Keratinocyte (primary cell): ENCODE measurements at places on chromosomes 2 and 18. TPM values are rescaled to one million over a fixed set of nuclear protein-coding genes. Genes with fewer than 3 reads are reported as not detected.
A peak's percentile ranks its signal among the peaks of the same experiment; 100 is the strongest.

GRCh38 chr18:73164430-73164829 lies 296.6 kb upstream of the NETO1 start:
- peaks cover 4% of the 10 kb centered on the region for H3K4me1 ChIP-seq
- no peaks in the 10 kb centered on the region for H3K36me3 ChIP-seq
- no peak overlapping the region for H3K27ac ChIP-seq
- no peaks in the 10 kb centered on the region for H3K27me3 ChIP-seq

GRCh38 chr2:72973566-72974435 lies 56.5 kb downstream of the EMX1 start:
- H3K4me3 ChIP-seq, result no peak overlapping the region
- no peaks in the 10 kb centered on the region for H3K4me1 ChIP-seq
- DNase-seq, result peak; percentile 11
- H3K36me3 ChIP-seq, result peaks cover 1% of the 10 kb centered on the region
- no peak overlapping the region for H3K27ac ChIP-seq
- H3K27me3 ChIP-seq, result no peaks in the 10 kb centered on the region

GRCh38 chr2:64298161-64298560 lies 153.9 kb upstream of the PELI1 start:
- DNase-seq, result no peak
- no peak overlapping the region for H3K27ac ChIP-seq
- no peaks in the 10 kb centered on the region for H3K36me3 ChIP-seq
- peaks cover 5% of the 10 kb centered on the region for H3K27me3 ChIP-seq
- no peaks in the 10 kb centered on the region for H3K4me1 ChIP-seq

GRCh38 chr2:175935289-175936181 lies 66.5 kb downstream of the LNPK start:
- H3K4me1 ChIP-seq, result peaks cover 7% of the 10 kb centered on the region
- H3K27ac ChIP-seq, result no peak overlapping the region
- H3K4me3 ChIP-seq, result no peak overlapping the region

GRCh38 chr2:191126386-191127085 lies 24.3 kb downstream of the STAT4 start:
- no peak for DNase-seq
- H3K36me3 ChIP-seq, result no peaks in the 10 kb centered on the region
- H3K27me3 ChIP-seq, result no peaks in the 10 kb centered on the region
- H3K4me3 ChIP-seq, result no peak overlapping the region

DNA sequence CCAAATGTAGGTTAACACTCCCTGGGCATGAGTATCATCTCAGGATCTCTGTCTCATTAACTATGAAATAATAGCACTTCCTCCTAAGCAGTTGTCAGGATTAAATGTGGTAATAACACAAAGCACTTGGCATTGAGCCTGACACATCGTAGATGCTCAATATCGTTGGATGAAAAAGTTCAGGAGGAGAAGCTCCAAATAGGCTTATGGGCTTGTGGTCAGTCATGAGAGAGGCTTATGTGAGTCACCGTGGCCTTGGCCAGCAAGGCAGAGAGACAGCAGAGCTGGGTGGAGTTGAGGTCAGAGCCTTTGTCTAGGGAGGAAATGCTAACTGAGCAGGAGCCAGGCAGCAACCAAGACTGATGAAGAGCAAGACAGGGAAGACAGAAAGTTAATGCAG lies 68.3 kb upstream of the PPM1B start:
- no peak for DNase-seq
- no peak overlapping the region for H3K27ac ChIP-seq
- no peaks in the 10 kb centered on the region for H3K36me3 ChIP-seq
- H3K27me3 ChIP-seq, result no peaks in the 10 kb centered on the region

DNA sequence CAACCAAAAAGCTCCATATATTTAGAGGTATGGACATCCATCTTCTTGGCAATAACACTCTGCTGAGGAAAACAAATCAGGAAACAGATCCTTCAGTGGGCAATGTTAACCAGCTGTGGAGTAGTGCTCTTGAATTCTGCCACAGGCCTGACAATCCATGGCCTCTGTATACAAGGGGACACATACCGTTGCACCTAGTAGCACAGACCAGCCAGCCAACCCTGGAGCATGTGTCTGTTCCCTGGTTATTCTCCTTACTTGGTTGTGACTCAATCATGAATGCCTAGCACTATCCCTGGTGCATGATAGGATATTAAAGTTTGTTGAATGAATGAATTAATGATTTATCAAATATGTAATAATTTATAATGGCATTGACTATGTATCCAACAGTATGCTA lies 261.4 kb upstream of the MGAT5 start:
- no peaks in the 10 kb centered on the region for H3K36me3 ChIP-seq
- no peaks in the 10 kb centered on the region for H3K4me1 ChIP-seq
- H3K27me3 ChIP-seq, result no peaks in the 10 kb centered on the region
- no peak for DNase-seq

DNA sequence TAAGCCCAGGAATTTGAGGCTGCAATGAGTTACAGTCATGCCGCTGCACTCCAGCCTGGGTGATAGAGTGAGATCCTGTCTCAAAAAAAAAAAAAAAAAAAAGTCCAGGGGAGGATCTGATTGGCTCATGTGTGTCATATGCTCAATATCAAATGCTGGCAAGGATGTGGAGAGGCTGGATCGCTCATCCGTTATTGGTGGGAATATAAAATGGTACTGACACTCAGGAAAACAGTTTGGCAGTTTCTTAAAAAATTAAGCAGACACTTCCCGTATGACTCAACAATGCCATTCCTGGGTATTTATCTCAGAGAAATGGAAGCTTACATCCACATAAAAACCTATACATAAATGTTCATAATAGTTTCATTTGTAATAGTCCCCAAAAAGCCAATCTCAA lies 68.9 kb downstream of the MEX3C start:
- no peak for DNase-seq
- H3K4me1 ChIP-seq, result no peaks in the 10 kb centered on the region
- H3K36me3 ChIP-seq, result no peaks in the 10 kb centered on the region
- no peak overlapping the region for H3K4me3 ChIP-seq

GRCh38 chr2:171553858-171554257 lies 31.6 kb downstream of the CYBRD1 start:
- H3K27me3 ChIP-seq, result no peaks in the 10 kb centered on the region
- peaks cover 5% of the 10 kb centered on the region for H3K4me1 ChIP-seq
- no peak overlapping the region for H3K4me3 ChIP-seq
- no peak for DNase-seq
- H3K27ac ChIP-seq, result no peak overlapping the region
- H3K36me3 ChIP-seq, result no peaks in the 10 kb centered on the region

DNA sequence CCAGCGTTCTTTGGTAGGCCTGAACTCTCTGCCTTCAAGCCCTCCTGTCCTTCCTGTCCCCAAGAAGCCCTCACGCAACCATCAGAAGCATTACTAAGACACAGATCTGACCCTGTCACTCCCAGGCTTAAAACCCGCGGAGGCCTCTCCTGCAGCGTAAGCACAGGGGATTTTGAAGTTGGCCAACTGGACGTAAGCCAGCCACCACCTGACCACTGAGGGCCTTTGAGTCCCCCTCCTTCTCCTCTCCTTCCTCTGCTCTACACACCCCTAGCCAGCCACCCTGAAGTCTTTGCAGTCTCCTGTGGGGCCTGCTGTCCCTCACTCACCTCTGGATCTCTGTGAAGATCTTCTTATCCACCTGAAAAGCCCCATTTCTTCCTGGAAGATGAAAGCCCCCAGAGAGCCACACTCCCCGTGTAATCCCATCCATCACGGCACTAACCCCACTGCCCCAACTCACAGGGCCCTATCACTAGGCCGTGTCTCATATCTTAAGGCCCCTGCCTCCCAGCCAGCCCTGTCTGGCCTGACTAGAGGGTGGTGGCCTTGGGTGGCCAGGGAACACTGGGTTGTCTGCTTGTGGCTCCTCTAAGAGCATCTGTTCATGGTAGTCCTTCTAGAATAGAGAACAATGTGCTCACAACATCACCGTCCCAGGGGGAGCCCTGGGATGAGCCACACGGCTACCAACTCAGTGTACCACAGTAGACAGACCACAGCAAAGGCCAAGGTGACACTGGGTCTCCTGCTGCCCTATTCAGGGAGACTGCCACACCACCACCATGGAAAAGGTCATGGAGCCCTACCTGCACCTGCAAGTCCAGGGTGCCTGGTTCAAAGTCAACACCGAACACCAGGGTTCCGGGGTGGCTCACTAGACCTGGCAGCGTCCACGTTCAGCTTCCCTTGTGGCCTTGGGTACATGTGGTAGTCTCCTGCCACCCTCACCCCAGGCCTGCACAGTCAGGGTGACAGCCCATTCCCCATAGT lies 191.6 kb downstream of the ZBTB7C start:
- H3K27ac ChIP-seq, result no peak overlapping the region
- no peak overlapping the region for H3K4me3 ChIP-seq
- H3K4me1 ChIP-seq, result no peaks in the 10 kb centered on the region
- no peaks in the 10 kb centered on the region for H3K27me3 ChIP-seq
- H3K36me3 ChIP-seq, result no peaks in the 10 kb centered on the region
- DNase-seq, result no peak

DNA sequence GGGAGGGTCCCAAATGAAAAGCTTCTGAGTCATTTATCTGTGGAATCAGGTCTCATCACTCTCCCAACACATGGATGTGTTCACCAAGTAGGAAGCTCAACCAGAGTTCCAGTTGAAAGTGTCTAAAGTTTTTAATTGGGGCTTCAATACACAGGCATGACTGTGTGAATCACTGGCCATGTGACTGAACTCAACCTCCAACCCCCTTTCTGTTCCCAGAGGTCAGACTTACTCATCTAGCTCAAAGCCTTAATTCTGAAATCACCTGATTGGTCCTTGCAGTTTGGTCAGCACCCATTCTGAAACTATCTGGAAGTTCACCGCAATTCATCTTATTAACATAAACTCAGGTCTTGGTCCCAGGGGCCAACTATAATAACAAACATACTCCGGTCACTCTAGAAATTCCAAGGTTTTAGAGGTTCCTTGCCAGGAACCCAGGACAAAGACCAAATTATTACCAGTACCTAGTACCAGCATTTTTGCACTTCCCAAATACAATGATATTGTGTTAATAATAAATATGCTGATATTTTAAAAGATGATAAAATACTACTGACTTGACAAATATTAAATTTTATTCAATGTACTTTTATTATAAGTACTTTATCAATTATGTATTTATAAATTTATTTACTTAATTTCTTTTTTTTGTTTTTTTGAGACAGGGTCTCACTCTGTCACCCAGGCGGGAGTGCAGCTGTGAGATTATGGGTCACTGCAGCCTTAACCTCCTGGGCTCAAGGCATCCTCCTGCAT lies 10.7 kb upstream of the RBM45 start:
- H3K4me3 ChIP-seq, result no peak overlapping the region
- H3K36me3 ChIP-seq, result no peaks in the 10 kb centered on the region
- H3K27me3 ChIP-seq, result no peaks in the 10 kb centered on the region
- H3K4me1 ChIP-seq, result no peaks in the 10 kb centered on the region

DNA sequence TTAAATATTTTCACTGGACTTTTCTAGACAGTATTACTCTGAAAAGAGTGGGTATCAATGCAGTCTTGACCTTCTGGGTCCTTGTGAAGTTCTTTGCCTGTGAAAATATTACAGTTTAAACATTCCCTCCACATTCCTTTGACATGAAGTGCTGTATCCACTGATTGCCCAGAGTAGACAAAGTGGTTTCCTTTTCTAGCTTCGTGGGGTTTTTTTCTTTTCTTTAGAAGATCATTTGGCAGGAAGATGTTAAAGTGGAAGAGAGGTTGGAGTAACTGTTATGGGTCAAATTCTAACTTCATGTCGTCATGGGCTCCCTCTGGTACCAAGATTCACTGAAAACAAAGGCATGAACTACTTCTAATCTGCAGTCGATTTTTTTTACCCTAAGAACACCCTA lies 496.9 kb downstream of the EPHA4 start:
- H3K4me3 ChIP-seq, result no peak overlapping the region
- no peaks in the 10 kb centered on the region for H3K27me3 ChIP-seq
- DNase-seq, result no peak
- no peak overlapping the region for H3K27ac ChIP-seq
- H3K4me1 ChIP-seq, result no peaks in the 10 kb centered on the region

DNA sequence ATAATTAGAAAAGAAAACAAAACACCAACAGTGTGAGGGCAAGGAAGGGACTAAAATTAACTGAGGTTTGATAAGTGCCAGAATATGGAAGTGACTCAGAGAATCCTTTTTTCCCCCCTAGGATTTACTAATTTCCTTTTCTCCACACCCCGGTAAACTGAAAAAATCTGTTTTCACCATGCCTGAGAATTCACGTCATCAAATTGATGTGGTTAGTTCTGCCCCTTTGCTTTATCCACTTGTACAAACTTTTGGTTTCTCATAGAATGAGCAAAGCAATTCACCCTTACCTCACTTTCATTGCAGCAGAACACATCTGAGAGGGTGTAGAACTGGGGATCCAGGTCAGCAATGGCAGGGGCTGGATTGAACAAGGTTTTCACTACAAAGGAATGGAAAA lies 57.8 kb downstream of the RBKS start:
- H3K27ac ChIP-seq, result no peak overlapping the region
- no peak overlapping the region for H3K4me3 ChIP-seq
- peaks cover 13% of the 10 kb centered on the region for H3K4me1 ChIP-seq
- H3K36me3 ChIP-seq, result no peaks in the 10 kb centered on the region

- no peaks in the 10 kb centered on the region for H3K4me1 ChIP-seq
- H3K27ac ChIP-seq, result no peak overlapping the region
- DNase-seq, result no peak
- peaks cover 31% of the 10 kb centered on the region for H3K27me3 ChIP-seq
Measured at GRCh38 chr2:109482361-109482861, 131.4 kb downstream of the SEPTIN10 start.

- DNase-seq, result no peak
- no peaks in the 10 kb centered on the region for H3K36me3 ChIP-seq
- H3K4me3 ChIP-seq, result no peak overlapping the region
- H3K27me3 ChIP-seq, result no peaks in the 10 kb centered on the region
Measured at GRCh38 chr2:153165021-153165420, 313.5 kb downstream of the RPRM start.

- no peak for DNase-seq
- H3K4me3 ChIP-seq, result no peak overlapping the region
- H3K36me3 ChIP-seq, result no peaks in the 10 kb centered on the region
- peaks cover 43% of the 10 kb centered on the region for H3K4me1 ChIP-seq
Measured at GRCh38 chr2:64944484-64944883, 44.7 kb upstream of the SLC1A4 start.

Gene KIAA2012
- not detected in 3 replicates for polyA plus RNA-seq

Gene GORASP2
- polyA plus RNA-seq, result 120 to 160 TPM (median 125 TPM) in 3 replicates

Gene CHAC2
- polyA plus RNA-seq, result 5.4 to 10.9 TPM (median 6.9 TPM) in 3 replicates

Gene CLEC4F
- polyA plus RNA-seq, result not detected in 3 replicates

Gene GPC1
- 46.6 to 117 TPM (median 75.0 TPM) in 3 replicates for polyA plus RNA-seq

Gene GPR75
- 2.1 to 2.7 TPM (median 2.2 TPM) in 3 replicates for polyA plus RNA-seq

Gene OLA1
- polyA plus RNA-seq, result 101 to 217 TPM (median 138 TPM) in 3 replicates

Gene CFC1
- polyA plus RNA-seq, result not detected in 3 replicates

Gene SUCLG1
- 43.5 to 83.6 TPM (median 69.9 TPM) in 3 replicates for polyA plus RNA-seq

Gene SCN9A
- 0.09 to 0.10 TPM (median 0.09 TPM) in 3 replicates for polyA plus RNA-seq

Gene RPIA
- polyA plus RNA-seq, result 6.6 to 11.4 TPM (median 7.1 TPM) in 3 replicates

Gene VAMP8
- 291 to 385 TPM (median 323 TPM) in 3 replicates for polyA plus RNA-seq

Gene UGT1A7
- 0.19 to 1.2 TPM (median 0.87 TPM) in 3 replicates for polyA plus RNA-seq

Gene ASB18
- not detected in 3 replicates for polyA plus RNA-seq
